Mucosa of gallbladder (tissue), 1 donor: ENCODE measurements at places on chromosomes 13 and 19. TPM values are rescaled to one million over a fixed set of nuclear protein-coding genes. Genes with fewer than 3 reads are reported as not detected.

The COG6 gene
- total RNA-seq = 46.3 TPM

The ATP1A3 gene
- 0.60 TPM for total RNA-seq

The PPAN gene
- total RNA-seq = 35.0 TPM

The CYP4F11 gene
- total RNA-seq = 87.2 TPM

The FCAR gene
- total RNA-seq = not detected

The SKA3 gene
- total RNA-seq = 1.2 TPM

The SERTAD3 gene
- total RNA-seq = 38.8 TPM

The PBX4 gene
- total RNA-seq = 9.9 TPM

The WDR88 gene
- not detected for total RNA-seq

The TUBA3C gene
- not detected for total RNA-seq

DNA sequence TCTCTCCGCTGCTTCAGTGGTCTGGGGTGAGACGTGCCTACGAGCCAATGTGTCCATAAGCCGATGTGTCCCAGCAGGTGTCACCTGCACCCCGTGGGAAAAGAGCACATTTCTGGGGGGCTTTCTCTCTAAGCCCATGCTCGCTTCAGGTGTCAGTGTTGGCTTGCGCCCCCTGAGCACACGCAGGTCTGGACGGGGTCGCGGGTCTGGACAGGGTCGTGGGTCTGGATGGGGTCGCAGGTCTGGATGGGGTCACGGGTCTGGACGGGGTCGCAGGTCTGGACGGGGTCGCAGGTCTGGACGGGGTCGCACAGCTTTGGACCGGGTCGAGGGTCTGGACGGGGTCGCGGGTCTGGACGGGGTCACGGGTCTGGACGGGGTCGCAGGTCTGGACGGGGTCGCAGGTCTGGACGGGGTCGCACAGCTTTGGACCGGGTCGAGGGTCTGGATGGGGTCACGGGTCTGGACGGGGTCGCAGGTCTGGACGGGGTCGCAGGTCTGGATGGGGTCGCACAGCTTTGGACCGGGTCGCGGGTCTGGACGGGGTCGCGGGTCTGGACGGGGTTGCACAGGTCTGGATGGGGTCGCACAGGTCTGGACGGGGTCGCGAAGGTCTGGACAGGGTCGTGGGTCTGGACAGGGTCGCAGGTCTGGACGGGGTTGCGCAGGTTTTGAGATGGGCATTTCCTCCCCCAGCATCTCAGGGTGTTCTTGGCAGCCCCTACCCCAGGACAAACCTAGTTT lies 24.5 kb upstream of the TFDP1 start:
- no peak for DNase-seq

DNA sequence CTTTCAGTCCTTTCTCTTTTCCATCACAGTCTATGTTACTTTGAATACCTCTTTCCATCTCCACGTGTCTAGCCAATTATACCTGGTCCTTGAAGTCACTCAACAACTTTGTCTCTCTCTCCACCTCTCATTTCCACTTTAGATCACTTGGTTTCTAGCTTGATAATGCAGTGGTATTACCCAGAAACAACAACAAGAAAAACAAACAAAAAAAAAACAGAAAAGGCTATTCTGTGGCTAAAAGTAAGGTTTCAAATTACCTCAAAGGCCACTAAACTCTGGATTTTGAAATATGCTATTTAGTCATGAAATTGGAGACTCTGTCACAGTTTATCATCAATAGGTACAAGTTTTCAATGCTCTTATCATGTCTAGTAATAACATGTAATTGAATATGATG lies 184.8 kb downstream of the PCDH9 start:
- DNase-seq = no peak

GRCh38 chr13:37039896-37040295 lies 19.6 kb downstream of the SUPT20H start:
- no peak for DNase-seq

- no peak for DNase-seq
These were observed 188.9 kb downstream of the COL4A1 start for GRCh38 chr13:110118106-110118505.

GRCh38 chr13:43495732-43496131 lies 291.0 kb downstream of the ENOX1 start:
- no peak for DNase-seq

DNA sequence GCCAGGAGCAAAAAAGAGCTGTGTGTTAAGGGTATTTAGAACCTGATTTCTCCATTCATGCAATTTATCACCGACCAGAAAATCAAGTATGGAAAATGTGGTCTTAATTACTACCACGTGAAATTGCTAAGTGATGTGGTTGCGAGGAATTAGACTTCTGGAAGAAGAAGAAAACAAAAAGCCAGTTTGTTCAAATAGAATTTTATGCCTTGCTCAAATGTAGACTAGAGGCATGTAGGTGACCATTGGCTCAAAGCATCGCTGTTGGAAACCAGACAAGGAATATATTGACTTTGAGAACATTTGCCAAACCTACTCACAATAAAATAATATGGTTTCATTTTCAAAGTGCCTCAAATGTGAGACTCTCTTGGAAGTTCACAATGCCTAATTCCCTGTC lies 57.3 kb upstream of the LRCH1 start:
- DNase-seq = no peak

- DNase-seq = no peak
These were observed 13.2 kb upstream of the LATS2 start for GRCh38 chr13:21074546-21074945.

DNA sequence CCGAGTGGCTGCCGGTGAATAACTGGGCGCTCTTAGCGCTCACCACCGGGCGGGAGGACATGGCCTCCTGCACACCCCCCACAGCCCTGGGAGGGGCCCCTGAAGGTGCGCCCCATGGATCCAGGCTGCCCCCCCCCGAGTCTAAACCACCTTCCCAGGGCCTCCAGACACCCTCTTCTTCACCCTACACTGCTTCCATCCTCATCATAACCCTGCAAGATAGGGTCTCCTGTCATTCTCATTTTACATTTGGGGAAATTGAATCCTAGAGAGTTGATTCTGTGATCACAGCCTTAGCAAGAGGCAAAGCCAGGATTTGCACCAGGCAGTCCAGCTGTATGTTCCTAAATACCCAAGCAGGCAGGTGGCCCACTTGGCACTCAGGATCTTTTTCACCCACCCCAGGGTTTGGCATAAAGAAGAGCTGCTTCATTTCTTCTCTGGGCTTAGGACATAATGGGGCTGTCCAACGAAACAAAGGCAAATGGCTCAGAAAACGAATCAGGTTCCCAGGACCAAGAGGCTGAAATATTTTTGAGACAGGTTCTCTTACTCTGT lies 110.8 kb downstream of the PTPRS start:
- no peak for DNase-seq
